ENCODE measurements at places on chromosomes 11 and 22.

GRCh38 chr11:64007629-64008282 is 21.5 kb downstream of the OTUB1 start:
- DNase-seq, result no peak

- no peak for DNase-seq
Observed at GRCh38 chr11:30454111-30454510, 131.2 kb downstream of the ARL14EP start.

GRCh38 chr11:128888034-128888985 is 2.8 kb upstream of the KCNJ5 start:
- DNase-seq, result peak; percentile 54

GRCh38 chr22:50140615-50141014 is 29.9 kb upstream of the PANX2 start:
- no peak for DNase-seq

DNA sequence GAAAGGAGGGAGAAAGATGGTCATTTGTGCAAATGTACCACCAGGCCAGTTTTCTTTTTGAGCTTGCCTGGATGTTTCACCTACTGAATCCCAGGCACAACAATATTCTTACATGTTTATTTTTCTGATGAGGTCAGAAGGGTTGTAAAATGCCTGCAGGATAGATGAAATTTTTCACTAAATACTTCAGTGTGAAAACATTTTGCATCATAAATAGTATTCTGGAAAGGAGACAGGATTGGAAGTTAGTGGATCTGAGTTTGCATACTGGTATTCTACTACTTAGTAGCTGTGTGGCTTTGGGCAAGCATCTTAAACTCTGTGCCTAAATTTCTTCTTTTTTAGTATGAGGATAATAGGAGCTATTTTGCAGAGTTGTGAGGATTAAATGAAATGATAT is 24.8 kb downstream of the RNF169 start:
- no peak for DNase-seq
